ENCODE measurements at places on chromosomes 6 and 20. TPM values are rescaled to one million over a fixed set of nuclear protein-coding genes. Genes with fewer than 3 reads are reported as not detected.

Gene BMP2
- total RNA-seq, result 3.0 TPM

Gene LINC00237
- total RNA-seq, result not detected

Gene GSTA3
- not detected for total RNA-seq

DNA sequence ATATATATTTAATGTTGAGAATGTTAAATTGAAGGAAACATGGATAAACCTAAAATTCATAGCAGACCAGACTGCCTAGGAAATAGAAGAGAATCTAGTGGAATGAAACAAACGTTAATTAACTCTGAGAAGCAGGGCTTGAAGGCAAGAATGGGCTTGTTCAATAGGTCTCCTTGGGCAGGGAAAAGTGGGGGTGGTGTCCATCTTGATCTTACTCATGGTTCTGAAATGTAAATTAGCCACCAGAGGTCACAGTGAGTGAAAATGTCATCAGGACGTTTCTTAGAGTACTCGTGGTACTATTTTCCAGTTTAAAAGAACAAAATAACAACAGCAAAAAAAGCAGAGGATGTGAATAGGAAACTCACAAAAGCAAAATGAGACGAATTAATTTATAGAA is 66.8 kb upstream of the BTBD3 start:
- no peak for DNase-seq

- DNase-seq, result no peak
Measured at GRCh38 chr6:33286946-33287914, 1.8 kb downstream of the WDR46 start.

- no peak for DNase-seq
Measured at GRCh38 chr6:54913211-54913610, 66.6 kb downstream of the FAM83B start.

- no peak for DNase-seq
Measured at GRCh38 chr20:6397115-6397514, 274.3 kb upstream of the FERMT1 start.

All from left ventricle myocardium superior (tissue), 1 donor.